ENCODE measurements at places on chromosomes 7 and 10.
A peak's percentile ranks its signal among the peaks of the same experiment; 100 is the strongest.

- DNase-seq = no peak
Measured at GRCh38 chr10:31072451-31072850, 40.8 kb upstream of the ZNF438 start.

GRCh38 chr7:157574120-157574825, 237.5 kb downstream of the DNAJB6 start:
- DNase-seq = no peak

- DNase-seq = no peak
Measured at GRCh38 chr10:33193701-33194521, 140.6 kb downstream of the NRP1 start.

GRCh38 chr7:30302656-30303311, 18.4 kb downstream of the ZNRF2 start:
- no peak for DNase-seq

- no peak for DNase-seq
Measured at GRCh38 chr10:85648279-85648754, 718.3 kb downstream of the GRID1 start.

DNA sequence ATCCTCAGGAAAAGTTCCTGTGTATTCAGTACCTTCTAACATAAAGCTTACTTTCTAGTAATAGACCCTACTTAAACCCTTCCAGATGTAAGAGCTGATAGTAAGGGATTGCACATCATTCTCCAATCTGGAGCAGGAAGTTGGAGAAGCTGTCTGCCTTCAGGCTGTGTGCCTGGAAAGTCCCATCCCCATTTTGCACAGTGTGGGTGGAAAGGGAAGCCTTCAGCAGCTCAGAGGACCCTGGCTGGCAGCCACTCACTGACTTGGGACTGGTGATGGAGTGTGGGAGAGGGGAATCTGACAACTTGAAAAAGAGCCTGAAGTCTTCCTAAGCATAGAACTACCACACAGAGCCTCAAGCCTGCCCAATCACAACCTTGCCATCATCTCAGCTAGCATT, 164.1 kb upstream of the ADO start:
- no peak for DNase-seq

GRCh38 chr10:83862723-83863122, 276.6 kb upstream of the GHITM start:
- no peak for DNase-seq

GRCh38 chr10:77361831-77362230, 275.8 kb downstream of the KCNMA1 start:
- DNase-seq = no peak

- DNase-seq = no peak
Measured at GRCh38 chr7:30176463-30177109, 41.8 kb downstream of the MTURN start.

DNA sequence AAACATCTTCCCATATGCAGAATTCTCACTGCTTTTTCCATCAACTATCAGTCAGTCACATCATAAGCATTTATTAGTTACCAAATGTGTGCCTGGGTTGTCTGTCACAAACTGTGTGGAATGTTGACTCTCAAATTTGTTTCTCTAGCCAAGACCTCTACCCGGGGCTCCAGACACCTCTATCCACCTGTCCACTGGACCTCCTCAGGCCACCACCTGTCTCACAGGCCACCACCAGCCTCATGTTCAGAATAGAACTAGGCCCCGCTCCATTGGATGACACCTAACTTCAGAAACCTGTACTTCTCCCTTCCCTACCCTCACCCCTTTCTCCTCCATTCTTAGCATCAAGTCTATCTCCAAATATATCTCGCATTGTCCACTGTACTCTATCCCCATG, 176.9 kb downstream of the CHN2 start:
- no peak for DNase-seq

DNA sequence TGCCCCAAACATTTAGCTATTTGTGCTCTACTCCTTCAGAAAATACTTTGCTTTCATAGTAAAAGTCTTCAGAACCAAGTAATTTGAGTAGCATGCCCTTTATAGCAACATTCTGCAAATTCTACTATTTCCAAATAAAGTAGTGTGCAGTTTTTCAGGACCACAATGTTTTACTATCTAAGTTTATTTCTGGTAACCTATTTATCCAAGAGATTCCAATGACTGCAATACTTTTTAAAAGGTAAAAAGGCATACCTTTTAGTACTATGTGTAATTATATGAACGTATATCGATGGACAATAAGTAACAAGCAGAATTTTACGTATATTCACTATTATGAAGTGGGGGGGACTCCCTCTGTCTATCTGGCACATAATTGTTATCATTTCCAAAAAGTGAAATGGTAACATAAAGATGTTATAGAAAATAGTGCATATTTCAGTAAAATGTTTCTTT, 6.9 kb upstream of the CAV2 start:
- no peak for DNase-seq

DNA sequence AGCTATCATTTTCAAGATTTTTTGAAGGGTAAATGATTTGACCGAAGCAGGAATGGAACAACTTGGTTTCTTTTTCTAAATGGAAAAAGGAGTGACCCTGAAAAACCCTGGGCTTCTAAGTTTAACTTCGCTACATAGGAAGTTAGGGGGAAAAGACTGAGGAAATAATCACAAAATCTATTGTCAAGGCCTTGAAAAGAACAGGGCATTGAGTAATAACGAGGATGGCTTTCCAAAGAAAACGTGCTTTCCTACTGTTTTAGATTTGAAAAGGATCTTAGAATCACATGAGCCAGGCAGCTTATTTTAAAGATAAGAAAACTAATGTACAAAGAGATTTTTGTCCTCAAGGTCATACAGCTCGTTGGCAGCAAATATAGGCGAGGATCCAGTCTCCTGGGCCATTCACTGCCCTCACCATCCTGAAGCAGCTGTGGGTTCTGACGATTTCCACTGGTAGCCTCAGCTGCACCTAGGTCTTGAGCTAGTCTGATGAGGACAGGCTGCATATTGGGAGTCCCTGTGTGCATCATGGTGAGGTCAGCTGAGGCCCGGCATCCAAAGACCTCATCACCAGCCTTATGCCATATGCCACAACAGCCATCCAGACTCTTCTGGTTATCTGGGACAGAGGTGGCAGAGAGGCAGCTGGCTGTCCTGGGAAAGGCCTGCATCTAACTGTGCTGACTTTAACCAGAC, 384.7 kb upstream of the NRP1 start:
- DNase-seq = no peak

DNA sequence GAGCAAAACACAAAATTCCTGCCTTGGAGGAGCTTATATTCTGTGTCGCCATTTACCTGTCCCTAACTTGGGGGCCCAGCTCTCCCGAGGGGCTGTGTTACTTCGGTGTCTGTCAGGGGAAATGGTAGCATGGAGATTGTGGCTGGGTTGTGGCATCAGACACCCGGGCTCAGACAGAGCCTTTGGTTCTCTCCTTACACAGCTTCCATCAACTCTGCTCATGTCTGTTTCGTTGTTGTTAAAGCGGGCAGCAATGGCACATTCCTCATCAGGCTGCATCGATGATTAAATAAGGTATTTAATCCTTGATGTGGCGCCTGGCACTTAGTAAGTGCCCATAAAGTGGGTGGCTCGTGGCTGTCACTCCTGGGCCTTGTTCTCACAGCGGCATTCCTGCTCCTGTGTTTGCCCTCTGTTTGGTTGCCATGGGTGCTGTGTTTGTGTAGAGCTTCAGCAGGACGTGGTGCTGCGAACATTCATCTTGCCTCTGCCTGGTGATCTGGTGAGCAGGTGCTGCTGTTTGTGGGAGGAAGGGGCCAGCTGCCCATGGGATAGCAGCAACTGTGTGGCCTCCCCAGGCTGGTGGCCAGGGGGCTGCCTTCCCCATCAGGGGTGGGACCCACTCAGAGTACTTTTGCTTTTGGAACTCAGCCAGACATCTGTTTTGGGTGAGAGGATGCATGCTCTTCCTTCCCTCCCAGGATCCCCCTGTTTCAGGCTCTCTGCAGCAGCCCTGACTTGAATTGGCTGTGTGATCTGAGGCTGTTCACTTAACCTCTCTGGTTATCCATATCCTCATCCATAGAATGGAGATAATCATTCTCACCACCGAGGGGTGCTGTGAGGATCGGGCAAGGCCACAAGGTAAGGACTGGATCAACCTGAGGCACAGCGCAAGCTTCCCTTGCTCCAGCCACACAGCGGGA, 207.2 kb upstream of the SVIL start:
- peak; percentile 76 for DNase-seq

DNA sequence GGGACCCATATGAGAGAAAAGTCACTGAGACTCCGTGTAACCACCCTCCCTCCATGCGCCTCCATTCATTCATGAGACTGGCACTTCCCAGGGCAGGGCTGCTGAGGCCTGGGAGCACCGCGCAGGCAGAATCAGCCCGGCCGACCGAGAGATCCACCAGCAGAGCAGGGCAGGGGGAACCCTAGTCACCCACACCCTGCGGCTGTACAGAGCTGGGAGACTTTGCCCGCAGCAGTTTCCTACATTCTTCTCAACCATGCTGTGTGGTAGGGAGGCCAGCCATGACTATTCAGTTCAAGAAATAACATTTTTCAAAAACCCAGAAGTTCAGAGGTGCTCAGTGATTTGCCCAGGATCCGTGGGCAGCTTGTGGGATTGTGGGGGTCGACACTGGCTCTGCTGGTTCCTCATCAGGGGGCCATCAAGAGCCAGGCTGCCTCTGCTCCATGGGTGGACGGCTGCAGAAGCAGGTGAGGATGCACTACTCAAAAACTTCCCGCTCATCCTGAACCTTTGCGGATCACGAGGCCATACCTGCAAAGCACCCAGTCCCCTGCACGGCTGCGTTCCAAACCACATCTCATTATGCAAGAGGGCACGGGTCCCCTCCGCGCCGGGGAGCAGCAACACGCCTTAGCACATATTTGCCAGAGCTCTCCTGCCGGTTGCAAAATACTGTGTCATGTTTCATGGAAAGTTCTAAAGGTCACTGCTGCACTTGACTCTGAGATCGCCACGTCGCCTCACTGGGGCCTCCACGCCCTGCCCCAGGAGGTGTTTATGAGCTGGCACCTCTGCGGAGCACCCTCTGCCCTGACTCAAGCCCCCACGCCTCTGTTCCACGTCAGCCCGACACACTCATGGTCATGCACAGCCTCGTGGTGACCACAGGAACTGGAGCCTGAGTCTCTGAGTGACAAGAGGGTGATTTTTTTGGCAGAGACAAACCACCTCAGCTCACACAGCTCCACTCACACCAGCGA, 132.0 kb downstream of the PRKAG2 start:
- peak; percentile 6 for DNase-seq

DNA sequence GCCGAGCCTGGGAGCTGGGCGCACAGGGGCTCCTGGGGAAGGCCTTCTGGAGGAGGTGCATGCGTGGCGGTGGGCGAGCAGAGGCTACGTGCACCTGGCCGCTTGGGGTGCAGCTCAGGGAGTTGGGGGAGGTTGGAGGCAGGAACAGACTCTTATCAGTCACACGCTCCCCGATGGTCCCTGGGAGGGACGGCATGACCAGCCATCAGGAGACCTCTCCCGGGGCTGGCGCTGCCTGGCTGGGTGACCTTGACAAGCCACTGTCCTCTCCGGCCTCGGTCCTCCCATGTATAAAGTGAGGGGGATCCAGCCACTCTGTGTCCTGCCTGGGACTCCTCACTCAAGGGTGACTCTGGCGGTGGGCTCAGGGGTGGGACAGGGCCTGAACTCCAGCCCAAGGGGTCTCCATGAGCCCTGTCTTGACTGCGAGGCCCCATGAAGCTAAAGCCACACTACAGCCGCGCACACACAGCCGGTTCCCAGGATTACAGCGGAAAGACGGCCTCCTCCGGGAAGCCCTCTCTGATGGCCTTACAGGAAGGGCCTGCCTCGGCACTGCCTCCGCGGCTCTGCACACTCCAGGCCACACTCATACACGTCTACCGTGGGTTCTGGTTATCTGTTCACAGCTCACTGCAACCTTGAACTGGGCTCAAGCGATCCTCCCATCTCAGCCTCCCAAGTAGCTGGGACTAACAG, 2.3 kb downstream of the TMEM184A start:
- DNase-seq = no peak

GRCh38 chr10:20004087-20004523, 187.9 kb downstream of the PLXDC2 start:
- DNase-seq = no peak
